Right lobe of liver (tissue), 6 donors: ENCODE measurements at places on chromosomes 4 and X.

DNA sequence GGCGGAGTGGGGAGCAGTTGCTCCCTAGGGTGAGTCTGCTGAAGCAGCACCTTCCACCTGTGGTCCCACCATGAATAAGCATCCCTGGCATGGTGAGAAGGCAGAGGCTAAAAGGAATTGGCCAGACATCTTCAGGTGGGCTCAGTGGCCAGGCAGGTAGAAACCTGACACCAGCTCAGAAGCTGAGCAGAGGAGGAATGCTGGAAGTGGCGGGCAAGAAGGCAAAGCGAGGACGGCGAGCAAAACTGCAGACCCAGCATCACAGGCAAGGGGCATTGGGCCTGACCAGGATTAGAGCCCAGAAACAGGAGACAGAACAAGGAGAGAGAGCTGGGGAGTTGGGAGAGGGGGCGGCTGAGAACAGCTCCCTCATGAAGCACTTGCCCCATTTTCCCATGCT, 25.3 kb downstream of the TSC22D3 start:
- DNase-seq: no peak

DNA sequence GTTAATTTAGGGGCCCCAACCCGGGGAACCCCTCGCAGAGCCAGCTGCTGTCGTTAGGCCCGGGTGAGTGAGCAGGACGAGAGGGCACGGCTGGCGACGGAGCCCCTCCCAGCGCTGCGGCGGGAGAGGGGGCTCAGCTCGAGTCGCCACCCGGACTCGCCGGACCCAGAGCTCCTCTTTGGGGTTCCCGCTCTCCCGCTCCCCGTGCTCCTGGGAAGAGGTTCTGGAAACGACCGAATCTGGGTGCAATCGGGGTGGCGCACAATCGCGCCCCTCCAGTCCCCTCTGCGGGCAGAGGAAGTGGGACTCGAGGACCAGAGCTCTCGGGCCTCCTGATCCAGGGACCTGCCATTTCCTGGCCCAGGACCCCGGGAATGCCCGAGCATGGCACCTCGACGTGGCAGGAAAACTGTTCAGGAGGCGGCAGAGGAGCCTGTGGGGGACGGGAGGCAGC, 37.3 kb upstream of the ARAF start:
- no peak for DNase-seq

GRCh38 chrX:13463608-13464007, 105.8 kb upstream of the EGFL6 start:
- no peak for DNase-seq

DNA sequence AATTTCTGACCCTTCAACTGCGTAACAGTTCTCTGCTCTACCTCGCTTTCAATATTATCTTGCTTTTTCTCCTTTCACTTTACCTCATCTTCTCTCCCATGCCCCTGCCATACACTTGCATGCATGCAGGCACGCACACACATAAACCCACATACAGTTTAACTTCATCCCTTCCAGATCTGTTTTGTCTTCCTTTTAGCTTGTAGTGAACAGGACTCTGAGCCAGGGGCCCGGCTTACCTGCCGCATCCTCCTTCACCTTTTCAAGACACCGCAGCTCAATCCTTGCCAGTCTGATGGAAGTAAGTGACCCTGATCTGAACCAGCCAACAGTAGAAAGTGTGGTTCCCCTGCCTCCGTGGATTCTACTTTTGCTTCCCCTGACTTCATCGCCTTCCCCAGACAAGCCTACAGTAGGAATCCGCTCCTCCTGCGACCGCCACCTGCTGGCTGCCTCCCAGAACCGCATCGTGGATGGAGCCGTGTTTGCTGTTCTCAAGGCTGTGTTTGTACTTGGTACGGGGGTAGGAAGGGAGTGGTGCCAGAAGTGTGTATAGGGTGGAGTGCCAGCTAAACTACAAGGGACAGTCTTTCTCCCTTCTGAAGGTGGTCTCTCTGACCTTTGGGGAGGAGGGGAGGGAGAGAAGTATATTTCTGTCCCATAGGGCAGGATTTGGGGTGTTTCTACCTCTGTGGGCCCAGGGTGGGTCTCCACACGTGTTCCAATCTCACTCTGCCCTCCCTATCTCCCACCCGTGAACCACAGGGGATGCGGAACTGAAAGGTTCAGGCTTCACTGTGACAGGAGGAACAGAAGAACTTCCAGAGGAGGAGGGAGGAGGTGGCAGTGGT, 10.7 kb downstream of the MED12 start:
- peak; percentile 58 for DNase-seq

DNA sequence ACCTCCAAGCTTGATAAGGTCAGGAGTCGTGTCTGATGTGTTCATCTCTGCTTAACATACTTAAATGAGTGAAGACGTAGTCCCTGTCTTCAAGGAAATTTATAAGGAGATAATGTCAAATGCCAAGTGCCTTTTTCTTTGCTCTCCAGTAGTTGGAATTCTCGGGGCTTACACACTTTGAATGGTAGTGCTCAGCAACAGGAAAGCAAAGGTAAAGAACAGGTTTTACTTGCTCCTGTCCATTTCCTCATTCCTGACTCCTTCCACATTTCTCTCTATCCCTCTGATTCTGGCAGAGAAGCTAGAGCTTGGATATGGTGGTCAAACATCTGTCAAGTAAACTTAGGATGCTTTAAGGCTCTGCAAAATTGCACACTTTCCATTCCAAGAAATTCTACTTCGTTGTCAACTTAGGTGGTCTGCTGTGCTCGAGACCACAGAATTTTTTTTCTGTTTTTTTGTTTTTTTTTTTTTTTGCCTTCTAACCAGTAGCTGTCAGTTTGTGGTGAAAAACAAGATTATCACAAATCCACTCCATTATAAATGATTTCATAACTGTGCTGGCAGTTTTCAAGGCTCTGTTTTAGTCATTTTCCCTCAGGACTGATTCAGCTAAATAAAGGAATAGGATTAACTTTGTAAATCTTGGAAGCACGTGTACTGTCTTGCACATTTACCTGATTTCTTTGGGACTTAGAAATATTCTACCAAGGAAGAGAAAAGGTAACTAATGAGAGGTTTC, 180.8 kb upstream of the ANXA3 start:
- no peak for DNase-seq
